Inflammatory macrophage treated with lipopolysaccharide for 4 hours (primary cell): ENCODE measurements at places on chromosomes 2 and 18.

GRCh38 chr2:96170626-96171025, 25.4 kb upstream of the DUSP2 start:
- peak; percentile 68 for DNase-seq

DNA sequence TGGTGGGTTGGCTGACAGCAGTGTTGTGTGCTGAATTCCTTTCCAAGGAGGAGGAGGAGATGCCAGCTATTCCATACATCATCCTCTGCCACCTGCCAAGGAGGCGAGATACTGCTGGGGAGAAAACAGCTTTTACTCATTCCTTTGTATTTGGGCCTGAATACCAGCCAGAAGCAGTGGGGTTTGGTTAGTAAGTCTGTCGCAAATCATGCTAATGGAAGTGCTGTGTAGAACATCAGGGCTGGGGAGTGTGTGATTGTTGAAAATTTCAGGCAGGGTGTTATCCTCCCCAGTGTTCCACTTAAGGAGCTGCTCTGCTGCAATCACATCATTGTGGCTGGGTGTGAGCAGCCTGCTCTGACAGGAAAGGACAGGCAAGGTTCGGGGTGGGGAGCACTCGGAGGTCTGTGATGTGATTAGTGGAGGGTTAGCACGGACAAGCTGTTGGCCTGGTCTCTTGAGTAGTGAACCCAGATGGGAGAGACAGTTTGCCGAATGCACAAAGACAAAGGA, 128.2 kb upstream of the DLX2 start:
- DNase-seq, result no peak

GRCh38 chr2:3334392-3335345, 42.9 kb downstream of the EIPR1 start:
- no peak for DNase-seq

- DNase-seq, result no peak
These were observed 107.4 kb upstream of the LRRTM4 start for GRCh38 chr2:77629539-77629938.

DNA sequence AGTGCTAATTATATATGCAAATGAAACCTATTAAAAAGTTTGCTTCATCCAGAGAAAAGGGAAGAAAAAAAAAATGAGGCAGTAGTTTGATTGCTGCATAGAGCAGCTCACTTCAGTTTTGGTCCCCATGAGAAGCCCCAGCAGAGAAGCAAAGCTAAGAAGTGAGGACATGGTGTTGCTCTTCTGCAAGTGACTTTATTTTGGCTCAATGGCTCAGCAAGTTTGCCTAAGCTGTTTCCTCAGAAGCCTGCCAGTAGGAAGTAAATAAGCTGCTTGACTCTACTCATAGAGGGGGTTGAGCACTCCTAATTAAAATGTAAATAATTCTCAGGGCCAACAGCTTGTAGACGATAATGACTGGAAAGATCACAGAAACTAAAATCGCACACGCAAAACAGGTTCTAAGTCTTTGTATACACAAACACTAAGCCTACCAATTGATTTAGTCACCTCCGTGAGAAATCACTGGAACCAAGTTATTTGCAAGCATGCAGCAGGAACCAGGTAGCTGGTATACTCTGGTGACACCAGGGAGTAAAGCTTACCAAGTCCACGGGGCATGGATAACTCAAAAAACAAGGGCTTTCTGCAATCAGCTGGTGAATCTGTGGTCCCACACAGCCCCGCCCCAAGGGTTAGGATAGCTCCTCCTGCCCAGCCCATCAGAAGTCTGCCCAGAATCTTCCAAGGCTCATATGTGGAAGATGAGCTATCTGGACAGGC, 39.7 kb upstream of the NABP1 start:
- DNase-seq, result peak; percentile 93

GRCh38 chr18:12034241-12035100, 53.2 kb downstream of the IMPA2 start:
- DNase-seq, result peak; percentile 31

DNA sequence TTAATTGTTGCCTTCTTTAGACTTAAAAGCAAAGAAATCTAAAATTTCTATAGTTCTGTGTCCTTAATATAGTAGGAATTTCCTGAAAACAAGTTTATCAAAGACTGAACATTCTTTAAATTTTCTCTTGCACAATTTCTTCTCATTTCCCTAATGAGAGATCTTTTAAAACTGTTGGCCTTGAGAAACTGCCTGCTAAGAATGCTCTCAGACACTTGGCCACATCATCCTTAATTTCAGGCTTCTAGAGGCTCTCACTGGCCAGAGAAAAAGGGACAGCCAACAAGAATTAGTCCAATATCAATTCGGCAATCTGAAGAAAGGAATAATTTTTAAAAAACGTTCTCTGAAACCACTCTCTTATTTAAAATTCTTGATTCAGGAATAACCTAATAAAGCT, 167.0 kb upstream of the CREB1 start:
- no peak for DNase-seq

DNA sequence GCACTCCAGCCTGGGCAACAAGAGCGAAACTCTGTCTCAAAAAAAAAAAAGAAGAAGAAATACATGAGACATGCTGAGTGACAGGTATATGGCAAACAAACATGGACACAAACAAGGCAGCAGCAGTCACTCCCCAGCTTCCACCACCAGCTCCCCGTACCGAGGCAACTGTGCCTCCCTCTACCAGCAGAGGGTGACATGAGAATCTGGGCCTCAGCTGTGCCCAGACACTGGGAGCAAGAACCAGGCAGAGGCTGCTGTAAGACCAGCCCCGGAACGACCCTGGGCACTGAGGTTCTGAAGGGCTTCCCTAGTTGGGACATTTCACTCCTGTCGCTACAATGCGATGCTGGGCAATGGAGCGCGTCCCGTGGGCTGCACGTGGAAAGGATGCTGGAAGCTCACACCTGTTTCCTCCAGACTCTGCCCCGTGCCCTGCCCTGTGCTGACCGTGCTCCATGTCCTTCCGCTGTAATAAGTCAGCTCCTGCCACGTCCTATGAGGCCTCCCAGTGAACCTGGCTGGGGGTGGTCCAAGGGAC, 37.1 kb downstream of the BOK start:
- no peak for DNase-seq

DNA sequence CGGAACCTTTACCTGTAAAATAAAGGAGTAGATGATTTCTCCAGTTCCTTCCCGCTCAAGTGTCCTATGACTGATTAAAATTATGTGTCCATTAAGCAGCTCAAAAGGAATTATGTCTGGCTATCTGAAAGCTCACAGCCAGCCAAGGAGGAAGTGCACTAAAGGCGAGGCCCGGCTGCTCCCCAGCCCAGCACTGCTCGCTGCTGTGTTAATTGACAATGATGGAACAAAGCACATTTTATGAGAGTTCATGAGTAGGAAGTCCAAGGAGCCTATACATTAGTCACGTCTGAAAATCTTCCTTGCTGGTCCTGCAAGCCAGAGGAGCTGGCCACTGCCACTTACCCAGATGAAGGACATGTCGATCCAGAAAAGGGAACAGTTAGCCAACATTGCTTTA, 14.3 kb downstream of the TTC32 start:
- peak; percentile 39 for DNase-seq

GRCh38 chr2:20596193-20596972, 54.5 kb downstream of the HS1BP3 start:
- peak; percentile 28 for DNase-seq

- DNase-seq, result no peak
These were observed 31.5 kb downstream of the MRPL33 start for GRCh38 chr2:27803046-27803445.

DNA sequence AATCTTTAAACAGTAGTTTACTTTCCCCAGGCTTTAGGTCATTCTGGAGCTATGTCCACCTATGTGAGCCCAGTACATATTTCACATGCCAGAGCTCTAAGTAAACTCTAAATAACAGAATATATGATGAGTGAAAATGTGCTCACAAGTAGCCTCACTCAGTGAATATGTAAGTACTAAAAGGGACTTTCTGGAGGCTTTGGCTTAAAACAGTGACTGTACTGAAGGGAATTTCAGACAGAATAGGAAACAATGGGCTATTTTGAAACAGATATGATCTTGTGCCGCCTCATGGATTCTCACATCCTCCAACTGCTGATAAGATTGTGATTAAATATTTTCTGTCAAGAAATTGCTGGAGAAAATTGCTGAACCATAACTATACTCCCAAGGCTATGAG, 747.9 kb downstream of the SOCS6 start:
- DNase-seq, result no peak

DNA sequence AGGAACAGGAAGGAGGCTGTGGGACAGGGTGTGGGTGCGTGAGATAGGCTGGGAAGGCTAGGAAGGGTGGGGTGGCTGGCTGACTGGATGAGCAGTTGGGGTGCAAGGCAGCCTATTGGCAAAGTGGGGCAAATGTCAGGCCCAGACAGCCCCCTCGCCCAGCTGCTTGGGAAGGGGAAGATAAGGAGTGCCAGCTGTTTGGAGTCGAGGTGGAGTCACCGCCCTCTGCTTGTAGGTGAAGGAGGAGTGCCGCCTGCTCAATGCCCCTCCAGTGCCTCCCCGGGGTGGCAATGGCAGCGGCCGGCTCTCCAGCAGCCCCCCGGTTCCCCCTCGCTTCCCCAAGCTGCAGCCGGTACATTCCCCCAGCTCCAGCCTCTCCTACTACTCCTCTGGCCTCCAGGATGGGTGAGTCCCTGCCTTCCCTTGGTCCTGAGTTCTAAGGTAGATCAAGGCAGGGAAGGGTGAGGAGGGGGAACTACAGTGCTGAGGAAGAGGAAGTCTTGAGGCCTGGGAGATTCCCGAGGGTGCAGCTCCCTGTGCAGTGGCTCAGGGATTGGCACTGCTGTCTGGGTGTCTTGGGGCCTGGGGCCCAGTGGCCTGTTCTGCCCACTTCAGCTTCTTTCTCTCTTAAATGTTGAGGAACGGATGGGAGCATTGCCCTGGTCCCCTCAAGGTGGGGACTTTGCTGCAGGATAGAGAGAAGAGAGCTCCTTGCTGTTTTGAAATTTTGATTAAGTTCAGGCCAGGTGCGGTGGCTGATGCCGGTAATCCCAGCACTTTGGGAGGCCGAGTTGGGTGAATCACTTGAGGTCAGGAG, 13.3 kb downstream of the GAREM2 start:
- peak; percentile 23 for DNase-seq

GRCh38 chr2:48346124-48346536, 183.8 kb upstream of the STON1 start:
- DNase-seq, result peak; percentile 76

- DNase-seq, result no peak
These were observed 97.6 kb downstream of the DSC3 start for GRCh38 chr18:30944773-30945417.

DNA sequence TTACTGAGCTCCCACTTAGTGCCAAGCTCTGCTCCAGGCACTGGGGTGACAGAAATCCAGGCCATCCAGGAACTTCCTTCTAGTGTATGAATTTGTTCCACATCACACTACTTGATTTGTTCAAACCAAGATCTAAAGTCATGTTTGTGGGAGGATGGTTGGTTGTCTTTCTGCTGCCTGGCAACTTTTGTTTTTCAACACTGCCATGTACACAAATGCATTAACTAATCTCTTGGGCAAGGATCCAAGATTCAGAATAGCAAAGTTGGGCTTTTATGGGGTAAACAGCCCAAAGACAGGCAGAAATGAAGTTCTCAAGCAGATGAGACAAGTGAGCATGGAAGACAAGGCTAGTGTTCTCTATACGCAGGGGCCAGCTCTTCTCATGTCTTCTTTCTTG, 53.4 kb upstream of the PROKR1 start:
- DNase-seq, result no peak

- DNase-seq, result no peak
These were observed 21.5 kb upstream of the KCNK3 start for GRCh38 chr2:26670931-26671460.

GRCh38 chr2:73827018-73827417, 1.7 kb upstream of the STAMBP start:
- peak; percentile 67 for DNase-seq

DNA sequence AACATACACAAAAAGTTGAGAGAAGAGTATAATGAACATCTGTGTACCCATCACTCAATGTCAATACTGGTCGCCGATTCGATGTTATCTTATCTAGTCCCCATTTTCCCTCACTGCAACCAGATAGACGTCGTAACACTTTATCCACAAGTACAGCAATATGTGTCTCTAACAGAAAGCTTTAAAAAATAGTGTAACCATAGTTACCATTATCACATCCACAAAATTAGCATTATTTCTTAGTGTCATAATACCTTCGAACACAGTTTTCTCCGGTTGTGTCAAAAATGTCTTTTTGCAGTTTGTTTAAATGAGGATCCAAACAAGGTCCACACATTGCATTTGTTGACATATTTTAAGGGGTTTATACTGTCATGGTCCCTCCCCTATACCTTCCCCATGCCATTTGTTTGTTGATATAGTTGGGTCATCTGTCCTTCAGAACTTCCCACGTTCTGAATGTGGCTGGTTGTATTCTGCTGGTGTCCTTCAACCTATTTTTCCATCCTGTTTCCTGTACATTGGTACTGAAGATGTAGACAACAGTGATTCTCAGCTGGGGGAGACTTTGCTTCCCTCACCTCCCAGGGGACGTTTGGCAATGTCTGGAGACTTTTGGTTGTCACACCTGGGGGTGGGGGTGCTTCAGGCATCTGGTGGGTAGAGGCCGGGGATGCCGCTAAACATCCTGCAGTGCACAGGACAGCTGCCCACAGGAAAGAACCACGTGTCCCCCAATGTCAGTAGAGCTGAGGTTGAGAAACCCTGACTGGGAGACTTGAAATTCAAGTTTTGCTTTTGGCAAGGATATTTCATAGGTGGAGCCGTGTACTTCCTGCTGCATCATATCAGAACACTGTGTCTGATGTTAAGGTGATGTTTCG, 72.7 kb upstream of the SPRED2 start:
- no peak for DNase-seq

DNA sequence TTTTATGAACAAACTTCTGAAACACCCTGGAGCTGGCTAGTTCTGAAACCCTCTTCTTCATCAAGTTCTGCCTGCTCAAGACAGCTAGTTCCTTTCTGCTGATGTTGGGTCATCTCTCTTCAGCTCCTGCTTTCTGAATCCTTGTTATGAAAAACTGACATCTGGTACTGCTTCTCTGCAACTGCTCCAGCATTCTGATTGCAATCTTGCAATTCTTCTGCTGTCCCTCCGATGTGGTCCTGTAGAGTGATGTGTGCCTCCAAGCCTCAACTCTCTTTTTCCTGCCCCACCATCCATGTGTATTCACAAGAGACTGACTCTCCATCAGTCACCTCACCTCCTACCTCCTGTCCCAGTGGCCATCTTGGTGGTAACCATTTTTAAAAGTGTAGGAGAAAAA, 21.8 kb downstream of the COL6A3 start:
- DNase-seq, result no peak

- DNase-seq, result no peak
These were observed 99.3 kb upstream of the LRATD1 start for GRCh38 chr2:14533131-14533757.

DNA sequence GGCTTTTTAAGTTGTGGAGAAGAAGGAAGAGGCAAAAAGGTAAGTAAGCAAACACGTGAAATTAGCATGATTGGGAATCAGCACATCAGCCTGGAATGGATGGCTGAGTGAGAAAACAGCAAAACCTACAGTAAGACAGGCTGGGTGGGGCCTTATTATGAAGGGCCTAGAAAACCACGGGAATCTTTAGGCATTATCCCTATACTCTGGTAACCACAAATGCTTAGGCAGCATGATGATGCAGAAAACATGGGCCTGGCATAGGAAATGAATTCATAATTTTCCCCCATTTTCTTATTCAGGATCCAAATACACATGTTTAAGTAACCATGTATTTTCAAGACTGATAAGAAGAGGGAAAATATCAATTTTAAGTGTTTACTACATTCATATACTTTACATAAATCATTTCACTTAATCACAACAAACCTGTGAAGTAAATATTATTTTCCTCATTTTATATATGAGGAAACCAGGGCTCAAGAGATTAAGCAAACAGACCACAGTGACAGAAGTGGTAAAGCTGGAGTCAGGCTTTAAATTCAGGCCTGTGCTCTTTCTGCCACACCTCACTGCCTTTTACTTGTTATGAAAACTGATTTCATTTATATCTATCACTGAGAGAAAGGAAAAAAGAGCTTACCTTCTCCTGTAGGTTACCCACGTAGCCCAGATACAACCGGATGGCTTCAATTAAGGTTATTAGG, 4.0 kb downstream of the TMEM17 start:
- DNase-seq, result no peak
